ENCODE measurements at places on chromosomes 3 and 15.

DNA sequence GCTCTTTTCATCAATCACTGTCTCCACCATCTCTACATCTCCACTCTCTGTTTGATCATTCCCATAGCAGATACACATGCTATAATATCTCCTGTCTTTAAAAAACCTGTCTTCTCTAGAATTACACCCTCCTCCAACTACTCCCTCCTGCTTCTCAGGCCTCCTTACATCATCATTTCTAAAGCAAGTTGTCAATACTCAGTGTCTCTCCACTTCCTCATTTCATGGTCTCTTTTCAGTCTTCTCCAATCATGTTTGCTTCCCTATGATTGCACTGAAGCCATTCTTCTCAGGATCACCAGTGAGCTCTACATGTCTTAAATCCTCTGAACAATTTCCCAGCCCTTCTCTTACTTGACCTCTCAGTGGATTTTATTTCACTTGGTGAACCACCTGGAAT lies 87.0 kb upstream of the ZNF280D start:
- DNase-seq: no peak

DNA sequence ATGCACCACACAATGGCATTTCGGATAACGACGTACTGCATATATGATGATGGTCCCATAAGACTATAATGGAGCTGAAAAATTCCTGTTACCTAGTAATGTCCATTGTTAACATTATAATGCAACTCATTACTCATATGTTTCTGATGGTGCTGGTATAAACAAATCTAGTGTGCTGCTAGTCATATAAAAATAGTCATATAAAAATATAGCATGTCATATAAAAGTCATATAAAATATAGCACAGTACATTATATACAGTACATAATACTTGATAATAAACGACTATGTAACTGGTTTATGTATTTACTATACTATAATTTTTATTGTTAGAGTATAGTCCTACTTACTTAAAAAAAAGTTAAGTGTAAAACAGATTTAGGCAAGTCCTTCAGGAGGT lies 50.6 kb downstream of the HACD2 start:
- no peak for DNase-seq

GRCh38 chr3:185940951-185941350 lies 3.1 kb upstream of the TRA2B start:
- no peak for DNase-seq

GRCh38 chr15:68650901-68651709 lies 72.3 kb downstream of the CORO2B start:
- DNase-seq: no peak

DNA sequence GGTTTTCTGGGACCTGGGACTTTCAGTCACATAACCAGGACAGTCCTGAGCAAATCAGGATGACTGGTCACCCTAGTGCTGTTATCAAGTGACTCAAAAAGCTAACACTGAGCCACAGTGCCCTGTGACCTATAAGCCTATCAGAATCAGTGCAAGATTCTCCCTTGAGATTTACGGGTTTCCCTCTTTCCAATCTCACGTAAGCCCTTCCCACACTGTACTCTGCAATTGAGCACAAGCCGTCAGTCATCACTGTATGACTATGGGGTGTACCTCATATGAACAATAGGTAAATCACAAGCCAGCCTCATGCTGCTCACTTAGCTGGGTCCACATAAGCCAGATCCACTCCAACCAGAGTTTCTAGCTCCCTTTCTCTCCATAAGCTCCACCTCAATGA lies 21.0 kb upstream of the CLDN18 start:
- DNase-seq: no peak

GRCh38 chr15:93298901-93299300 lies 209.9 kb upstream of the RGMA start:
- DNase-seq: no peak

GRCh38 chr3:125072301-125072700 lies 16.5 kb upstream of the HEG1 start:
- DNase-seq: no peak

- DNase-seq: no peak
Observed at GRCh38 chr3:13204177-13204581, 130.9 kb upstream of the IQSEC1 start.

- no peak for DNase-seq
Observed at GRCh38 chr15:88115486-88116152, 140.9 kb downstream of the NTRK3 start.

- DNase-seq: no peak
Observed at GRCh38 chr3:158483701-158484235, 87.2 kb upstream of the MLF1 start.

- DNase-seq: no peak
Observed at GRCh38 chr3:130900959-130901358, 7.1 kb downstream of the ATP2C1 start.

GRCh38 chr3:196611761-196612483 lies 27.6 kb upstream of the NRROS start:
- DNase-seq: no peak

DNA sequence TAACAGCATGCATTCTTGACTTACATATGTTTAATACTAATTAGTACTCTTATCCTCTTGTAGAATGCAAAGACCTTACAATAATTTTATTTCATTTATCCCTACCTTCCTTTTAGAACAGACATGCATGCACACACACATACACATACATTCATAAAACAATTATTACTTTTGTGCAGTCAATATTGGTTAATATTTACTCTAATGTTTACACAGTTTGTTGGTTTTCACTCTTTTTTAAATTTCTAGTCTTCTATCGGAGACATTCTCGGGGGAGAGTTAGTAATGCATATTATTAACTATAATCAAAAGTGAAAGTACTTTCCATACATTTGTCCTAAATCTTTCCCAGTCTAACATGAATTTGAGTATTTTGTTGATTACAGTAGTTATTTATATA lies 317.7 kb upstream of the DPH6 start:
- DNase-seq: no peak

DNA sequence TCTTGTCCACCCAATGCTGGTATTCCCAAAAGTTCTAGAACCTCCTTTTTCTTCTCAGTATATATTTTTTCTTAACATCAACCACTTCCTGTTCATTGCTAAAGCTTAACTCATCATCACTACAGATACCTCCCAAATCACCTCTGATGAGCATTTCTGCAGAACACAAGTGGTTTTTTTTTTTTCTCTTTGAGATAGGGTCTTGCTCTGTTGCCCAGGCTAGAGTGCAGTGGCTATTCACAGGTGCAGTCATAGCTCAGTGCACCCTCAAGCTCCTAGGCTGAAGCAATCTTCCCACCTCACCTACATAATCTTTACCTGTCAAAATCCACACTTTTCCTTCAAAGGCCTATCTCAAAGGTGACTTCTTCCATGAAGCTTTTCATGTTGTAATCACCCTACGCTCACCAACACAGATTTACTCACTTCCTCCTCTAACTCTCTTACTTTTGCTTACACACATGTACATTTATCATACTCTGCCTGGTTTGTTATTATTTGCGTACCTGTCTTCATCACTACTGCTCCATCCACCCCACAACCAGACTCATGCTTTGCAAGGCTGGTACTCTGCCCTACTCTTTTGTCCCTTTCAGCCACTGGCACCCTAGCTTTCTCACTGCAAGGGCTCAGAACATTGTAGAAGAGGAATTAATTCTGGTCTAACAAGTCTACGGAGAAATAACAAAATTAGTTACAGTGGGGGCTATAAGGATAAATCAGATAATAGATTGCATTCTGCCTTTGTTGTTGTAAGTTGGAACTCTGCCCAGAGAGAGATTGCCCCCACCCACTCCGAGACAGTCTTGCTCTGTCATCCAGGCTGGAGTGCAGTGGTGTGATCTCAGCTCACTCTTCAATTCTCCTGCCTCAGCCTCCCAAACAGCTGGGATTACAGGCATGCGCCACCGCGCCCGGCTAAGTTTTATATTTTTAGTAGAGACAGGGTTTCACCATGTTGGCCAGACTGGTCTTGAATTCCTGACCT lies 27.5 kb downstream of the HERC1 start:
- DNase-seq: no peak

DNA sequence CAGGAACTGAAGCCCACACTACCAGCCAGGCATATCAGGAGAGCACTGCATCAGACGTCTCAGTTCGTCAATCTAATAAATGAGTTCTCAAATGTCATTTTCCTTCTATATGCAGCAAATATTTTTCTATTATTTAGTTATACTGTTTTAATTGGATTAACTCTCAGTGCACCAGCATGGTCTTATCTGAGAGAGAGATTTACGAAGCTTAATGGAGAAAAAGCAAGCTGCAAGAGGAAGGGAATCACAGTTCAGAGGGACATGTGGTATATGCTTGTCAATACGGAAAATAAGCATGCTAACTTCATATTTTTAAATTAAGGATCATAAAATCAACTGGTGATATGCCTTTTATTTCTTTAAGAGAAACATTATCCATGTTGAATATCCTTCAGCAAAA lies 213.1 kb upstream of the NECTIN3 start:
- no peak for DNase-seq

- no peak for DNase-seq
Observed at GRCh38 chr15:34304613-34305012, 33.0 kb downstream of the SLC12A6 start.

GRCh38 chr3:60189304-60189703 lies 1061.9 kb downstream of the FHIT start:
- no peak for DNase-seq

- DNase-seq: no peak
Observed at GRCh38 chr3:39423436-39423970, 17.0 kb downstream of the RPSA start.

GRCh38 chr3:141401573-141402475 lies 33.5 kb downstream of the ZBTB38 start:
- peak; percentile 48 for DNase-seq

DNA sequence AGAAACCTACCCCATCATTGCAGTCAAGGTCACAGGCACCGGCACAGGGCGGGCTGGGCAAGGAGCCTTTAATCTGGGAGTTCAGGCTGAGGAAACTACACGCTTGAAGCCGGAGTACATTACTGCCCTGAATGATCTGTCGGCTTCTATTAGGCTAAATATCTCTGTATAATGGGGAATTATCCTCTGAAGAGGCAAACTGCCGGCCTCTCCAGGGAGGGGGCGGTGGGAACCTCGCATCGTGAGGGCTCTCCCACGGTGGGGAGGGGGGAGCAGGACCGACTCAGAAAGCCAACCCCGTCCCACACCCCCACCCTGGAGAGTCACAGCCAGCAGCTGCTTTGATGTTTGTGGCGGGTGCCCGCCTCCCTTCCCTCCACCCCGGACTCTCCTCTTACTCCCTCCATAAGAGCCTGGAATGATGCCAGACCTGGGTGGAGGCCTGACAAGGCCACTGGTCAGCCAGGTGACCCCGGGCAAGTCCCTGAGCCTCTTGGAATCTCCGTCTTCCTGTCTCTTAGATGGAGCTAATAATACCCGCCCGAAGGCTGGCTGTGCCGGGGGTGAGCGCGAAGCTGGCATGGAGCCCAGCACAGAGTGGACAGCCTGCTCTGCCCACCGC lies 63.4 kb upstream of the LINGO1 start:
- DNase-seq: no peak
